Aorta (tissue), 5 donors: ENCODE measurements at places on chromosomes 3 and 15.

- peak; percentile 58 for DNase-seq
These were observed 216.3 kb downstream of the RPLP1 start for GRCh38 chr15:69668963-69669362.

GRCh38 chr3:148510116-148510515 is 187.6 kb upstream of the AGTR1 start:
- DNase-seq = no peak

DNA sequence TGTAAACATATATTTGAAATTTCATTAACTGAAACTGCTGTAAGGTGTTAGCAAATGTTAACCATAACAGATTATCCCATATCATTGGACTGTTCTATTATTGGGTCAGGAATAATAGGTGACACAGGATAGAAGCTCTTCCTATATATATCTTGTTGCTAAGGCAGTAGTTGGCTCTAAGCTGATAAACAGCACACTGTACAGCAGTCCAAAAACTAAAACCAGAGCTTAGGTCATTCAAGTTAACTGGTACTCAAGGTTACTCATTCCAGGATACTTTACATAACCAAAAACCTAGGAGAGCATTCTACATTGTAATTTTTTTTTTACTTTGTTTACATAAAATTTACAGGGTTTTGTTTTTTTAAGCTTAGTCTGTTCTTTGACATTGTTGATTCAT is 8.9 kb downstream of the DNAJC19 start:
- DNase-seq = no peak

DNA sequence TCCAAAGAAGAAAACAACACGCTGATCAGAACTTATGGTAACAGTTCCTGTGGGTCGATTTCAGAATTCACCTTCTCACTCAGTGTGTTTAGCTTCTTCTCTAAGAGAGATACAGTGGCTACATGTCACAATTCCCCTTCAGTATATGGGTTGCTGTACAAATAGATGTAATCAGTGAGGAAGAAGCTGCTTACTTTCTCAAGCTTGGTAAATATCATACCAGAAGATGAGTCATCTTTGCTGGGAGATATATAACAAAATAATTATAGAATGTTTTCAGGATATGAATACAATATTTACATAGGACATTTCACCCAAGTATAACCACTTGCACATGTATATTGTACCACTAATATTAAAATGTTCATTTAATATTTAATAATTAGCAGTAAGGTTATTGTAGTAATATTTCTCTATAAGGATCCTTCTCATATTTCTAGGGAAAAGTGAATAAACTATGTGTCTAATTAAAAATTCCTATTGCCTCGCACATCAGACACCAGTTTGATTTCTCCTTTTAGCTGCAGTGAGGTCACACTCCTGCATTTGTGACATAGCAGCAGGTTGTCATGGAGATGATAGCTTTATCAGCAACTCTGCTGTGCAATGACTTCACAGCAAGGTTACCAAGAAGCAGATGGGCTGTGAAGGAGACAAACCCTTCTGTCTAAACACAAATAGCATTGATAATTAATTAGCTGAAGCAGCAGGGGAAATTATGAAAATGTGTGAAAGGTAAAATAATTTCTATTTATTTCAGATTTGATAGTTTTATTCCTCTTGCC is 211.4 kb downstream of the TUSC7 start:
- no peak for DNase-seq

DNA sequence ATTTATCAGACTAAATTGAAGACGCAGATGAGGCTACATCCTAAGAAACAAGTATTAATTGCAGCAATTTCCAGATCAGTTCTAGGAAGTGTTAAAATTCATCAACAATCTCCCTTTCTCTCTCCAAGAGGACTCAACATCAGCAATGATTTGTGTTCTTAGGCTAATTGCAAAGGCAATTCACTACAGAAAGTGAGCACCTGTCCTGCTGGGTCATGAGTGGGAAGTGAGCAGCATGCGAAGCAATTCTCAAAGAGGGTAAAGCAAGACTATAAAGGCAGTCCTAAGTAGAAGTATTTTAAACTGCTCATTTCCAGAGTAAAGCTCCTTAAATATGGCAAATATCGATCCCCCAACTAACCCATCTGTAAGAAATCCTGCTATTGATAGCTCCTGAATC is 1191.0 kb upstream of the ALCAM start:
- DNase-seq = no peak

- no peak for DNase-seq
These were observed 6.1 kb downstream of the VWA5B2 start for GRCh38 chr3:184235381-184236032.

DNA sequence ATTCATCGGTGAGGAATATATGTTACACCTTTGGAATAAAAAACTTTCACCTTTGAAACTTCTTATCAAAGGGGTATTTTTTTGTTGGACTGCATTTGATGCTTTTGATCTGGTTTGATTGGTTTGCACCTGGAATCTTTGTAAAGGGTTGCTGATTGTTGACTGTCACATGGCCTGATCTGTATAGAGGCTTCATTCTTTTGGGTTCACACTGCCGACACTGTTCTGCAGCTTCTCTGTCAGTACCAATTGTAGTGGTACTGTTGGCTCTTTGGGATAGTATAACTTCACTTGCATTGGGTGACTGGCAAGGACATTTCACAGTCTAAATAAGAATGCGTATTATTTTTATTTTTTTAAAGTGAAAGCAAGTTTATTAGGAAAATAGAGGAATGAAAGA is 155.7 kb downstream of the DOCK3 start:
- DNase-seq = no peak

- no peak for DNase-seq
These were observed 21.2 kb downstream of the IGSF10 start for GRCh38 chr3:151439652-151440125.

DNA sequence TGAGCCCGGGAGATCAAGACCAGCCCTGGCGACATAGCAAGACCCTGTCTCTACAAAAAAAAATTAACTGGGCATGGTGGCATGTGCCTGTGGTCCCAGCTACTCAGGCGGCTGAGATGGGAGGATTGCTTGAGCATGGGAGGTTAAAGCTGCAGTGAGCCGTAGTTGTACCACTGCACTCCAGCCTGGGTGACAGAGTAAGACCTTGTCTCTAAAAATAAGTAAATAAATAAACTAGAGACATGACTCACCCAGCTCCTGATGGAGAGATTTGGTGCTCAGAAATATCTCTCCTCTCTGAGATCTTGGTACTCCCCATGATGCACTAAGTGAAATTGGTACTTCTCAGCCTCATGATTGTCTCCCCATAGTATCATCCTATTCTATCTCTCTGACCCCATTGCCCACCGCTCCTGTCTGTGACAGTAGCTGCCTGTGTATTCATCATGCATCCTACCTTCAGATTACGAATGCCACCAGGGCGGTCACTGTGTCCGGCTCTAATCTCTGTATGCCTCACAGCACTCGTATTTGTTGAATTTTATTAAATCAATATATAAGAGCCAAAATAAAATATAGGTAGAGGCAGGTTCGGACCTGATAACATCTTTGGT is 50.9 kb downstream of the ABHD2 start:
- DNase-seq = no peak

- DNase-seq = no peak
These were observed 46.3 kb upstream of the TIPARP start for GRCh38 chr3:156627946-156628569.

- DNase-seq = no peak
These were observed 154.8 kb downstream of the PLCL2 start for GRCh38 chr3:17039594-17039993.

DNA sequence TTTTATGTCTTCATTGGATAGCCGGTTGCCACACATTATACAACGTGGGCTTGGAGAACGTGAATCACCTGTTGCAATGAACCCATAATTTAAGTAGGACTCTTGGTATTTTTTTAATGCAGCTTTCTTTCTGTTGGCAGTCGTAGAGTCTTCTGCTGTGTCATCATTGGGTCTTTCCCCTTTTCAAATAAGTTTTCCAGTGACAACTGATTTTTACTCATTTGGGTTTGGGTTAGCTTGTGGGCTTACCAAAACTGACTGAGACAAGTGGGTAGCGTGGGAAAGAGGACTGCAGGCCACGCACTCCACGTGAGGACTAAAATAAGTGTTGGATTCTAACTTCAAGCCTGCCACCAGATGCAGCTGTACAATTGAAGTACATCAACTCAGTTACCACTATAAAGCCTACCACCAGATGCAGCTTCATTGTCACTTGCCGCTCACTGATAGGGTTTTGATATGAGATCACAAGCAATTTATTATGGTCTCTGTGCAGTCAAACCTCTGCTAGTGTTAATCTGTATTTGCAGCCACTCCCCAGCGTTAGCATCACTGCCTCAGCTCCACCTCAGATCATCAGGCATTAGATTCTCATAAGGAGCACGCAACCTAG is 6.4 kb upstream of the CAPN7 start:
- DNase-seq = no peak

DNA sequence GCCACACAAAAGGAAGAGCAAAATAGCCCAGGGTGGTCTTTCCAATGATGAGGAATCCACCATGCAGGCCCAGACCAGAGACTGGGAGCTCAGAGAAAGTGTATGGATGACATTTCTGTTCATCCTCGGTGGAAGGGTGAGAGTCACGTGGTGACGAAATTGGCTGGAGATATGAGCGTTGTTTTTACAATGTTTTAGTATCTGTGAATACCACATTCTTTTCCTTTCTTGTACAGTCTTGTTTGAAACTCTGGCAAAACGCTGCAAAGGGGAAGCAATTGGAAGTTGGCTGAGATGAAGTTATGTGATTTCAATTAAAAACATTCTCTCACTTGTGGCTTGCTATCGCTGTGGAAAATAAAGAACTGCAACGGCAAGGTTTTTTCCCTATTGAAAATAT is 137.5 kb downstream of the MAGI1 start:
- DNase-seq = no peak

- no peak for DNase-seq
These were observed 31.6 kb upstream of the FAM174B start for GRCh38 chr15:92687195-92687602.

DNA sequence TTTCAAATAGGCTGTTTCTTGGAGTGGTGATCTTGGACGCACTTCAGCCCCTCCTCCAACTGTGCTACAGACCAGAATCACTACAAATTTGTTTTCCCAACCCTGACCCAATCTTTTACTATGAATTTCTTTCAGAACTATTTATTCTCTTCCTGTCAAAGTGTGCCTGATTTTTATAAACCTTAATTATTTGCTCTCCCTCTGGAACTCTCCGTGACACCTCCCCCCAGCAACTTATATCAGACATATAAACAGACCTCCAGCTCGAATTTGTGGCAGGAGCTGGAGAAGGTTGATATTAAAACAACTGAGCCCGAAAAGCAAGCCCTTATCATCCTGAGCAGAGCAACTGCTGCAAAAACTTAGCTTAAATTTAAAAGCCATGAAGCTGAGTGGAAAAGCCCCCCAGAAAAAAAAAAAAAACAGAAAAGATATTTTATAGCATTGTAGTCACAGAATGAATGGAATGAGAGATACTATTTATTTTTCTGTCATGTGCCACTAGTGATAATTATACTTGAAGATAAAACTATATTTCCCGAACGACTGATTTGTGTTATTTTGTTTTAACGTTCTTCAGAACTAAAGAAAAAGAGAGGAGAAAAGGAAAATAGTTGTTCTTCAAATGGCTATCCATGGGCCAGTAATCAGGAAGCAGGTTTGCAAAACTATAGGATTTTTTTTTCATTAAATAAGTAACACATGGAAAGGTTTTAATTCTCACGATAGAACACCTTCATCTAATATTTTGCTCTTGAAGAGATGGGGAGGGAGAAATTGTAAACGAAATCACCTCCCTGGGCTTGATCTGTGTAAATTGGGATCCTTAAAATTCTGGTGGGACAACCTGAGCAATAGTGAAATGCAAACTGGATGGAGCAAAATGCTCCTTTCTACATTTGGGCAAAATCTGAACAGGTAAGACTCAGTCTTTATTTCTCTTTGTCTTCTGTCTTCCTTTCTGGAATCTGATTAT is 80.8 kb downstream of the NR2F2 start:
- no peak for DNase-seq

DNA sequence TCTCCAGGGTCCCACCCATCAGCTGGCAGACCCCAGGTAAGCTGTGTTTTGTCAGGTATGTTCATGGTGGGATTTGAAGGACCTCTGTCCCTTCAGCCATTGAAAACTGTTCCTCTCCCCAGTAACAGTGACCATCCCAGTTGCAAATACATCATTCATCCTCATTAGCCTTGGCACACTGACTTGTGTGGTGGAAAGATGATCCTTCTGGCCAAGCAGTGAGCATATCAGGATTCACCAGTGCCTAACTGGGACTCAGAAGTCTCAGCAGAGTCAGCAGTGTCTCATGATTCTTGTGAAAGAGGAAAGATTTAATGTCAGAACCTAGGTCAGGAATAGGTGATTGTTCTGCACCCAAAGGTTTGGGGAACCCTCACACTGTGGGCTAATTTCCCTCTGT is 90.2 kb downstream of the DNAJB8 start:
- no peak for DNase-seq

DNA sequence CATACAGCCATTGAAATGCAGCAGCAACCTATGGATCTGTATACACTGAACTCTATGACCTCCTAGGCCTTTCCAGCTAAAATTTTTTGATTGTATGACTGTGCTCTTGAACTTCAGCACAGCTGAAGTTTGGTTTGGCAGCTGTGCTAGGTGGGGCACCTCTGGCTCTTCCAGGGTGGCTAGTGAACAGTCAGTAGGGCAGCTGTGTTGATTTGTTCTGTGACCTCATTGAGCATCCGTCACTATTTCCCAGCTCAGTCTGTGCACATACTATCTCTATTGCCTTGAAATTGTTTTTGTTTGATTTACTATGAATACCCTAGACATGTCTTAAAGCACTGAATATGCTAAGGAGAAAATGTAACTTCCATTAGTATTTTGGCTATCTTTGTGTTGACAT is 363.2 kb upstream of the NAALADL2 start:
- DNase-seq = no peak

GRCh38 chr3:187222801-187223200 is 25.5 kb downstream of the RTP1 start:
- DNase-seq = no peak

DNA sequence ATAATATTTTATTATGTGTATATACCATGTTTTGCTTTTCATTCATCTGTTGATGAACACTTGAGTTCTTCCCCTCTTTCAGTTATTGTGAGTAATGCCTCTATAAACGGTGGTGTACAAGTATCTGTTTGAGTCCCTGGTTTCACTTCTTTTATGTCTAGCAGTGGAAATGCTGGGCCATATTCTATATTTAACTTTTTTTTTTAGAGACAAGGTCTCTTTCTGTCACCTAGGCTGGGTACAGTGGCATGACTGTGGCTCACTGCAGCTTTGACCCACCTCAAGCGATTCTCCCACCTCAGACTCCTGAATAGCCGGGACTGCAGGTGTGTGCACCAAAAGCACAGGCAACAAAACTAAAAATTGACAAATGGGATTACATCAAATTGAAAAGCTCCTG is 19.9 kb downstream of the GOLM2 start:
- DNase-seq = no peak

GRCh38 chr3:82354228-82354627 is 592.8 kb upstream of the GBE1 start:
- no peak for DNase-seq

- DNase-seq = no peak
These were observed 15.5 kb upstream of the GATM start for GRCh38 chr15:45393851-45394250.

GRCh38 chr15:43215961-43216360 is 4.9 kb downstream of the EPB42 start:
- no peak for DNase-seq
